ENCODE measurements at places on chromosomes 5 and 9. TPM values are rescaled to one million over a fixed set of nuclear protein-coding genes. Genes with fewer than 3 reads are reported as not detected.

- DNase-seq: no peak
These were observed 90.0 kb downstream of the PDE8B start for GRCh38 chr5:77300451-77300850.

DNA sequence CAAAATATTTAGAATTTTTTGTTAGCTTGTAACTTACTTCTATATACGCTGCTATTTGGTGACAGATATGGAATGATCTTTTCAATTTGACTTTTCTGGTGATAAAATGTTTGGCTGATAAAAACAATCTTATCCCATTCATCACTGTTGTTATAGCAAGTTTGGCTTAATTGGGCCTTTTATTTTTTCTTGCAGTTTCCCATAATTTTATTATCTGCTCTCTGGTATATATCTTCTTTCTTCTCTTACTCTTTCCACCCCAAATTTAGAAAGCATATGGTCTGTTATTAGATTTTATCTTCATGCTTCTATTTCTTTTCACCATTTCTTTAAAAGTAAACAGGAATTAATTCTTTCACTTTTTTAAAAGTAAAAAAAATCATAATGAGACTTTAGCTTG, 474.4 kb downstream of the TLE1 start:
- no peak for DNase-seq

GRCh38 chr5:41447650-41448510, 62.5 kb downstream of the PLCXD3 start:
- DNase-seq: no peak

DNA sequence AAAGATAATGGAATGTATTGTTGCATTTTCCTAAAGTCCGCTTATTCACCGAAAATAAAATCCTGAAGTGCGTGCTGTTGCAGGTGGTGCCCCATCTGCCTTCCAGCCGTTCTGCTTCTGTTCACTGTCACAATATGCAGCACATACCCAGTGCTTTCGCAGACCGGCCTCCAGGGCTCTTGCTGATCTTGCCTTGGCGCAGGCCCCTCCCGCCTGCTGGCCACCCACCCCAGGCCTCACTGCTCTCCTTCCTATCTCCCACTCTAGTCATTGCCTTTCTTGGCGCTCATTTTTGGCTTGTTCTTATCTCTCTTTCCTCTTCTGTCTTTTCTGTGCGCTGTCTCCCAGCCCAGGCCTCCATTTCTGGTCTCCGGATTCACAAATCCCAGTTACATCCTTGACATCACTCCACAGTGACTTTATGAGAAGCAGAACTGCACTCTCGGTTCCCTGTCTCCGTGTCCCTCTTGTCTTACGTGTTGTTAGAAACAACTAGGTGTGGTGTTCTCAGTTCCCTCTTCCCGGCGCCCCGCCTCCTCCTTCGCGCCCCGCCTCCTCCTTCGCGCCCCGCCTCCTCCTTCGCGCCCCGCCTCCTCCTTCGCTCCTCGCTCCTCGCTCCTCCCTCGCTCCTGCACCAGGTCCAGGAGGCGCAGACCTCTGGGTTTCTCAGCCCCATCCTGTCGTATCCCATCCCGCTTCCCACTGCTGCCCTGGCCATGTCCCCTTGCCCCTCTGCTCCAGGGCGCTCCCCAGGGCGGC, 201.7 kb upstream of the OTULINL start:
- DNase-seq: no peak

DNA sequence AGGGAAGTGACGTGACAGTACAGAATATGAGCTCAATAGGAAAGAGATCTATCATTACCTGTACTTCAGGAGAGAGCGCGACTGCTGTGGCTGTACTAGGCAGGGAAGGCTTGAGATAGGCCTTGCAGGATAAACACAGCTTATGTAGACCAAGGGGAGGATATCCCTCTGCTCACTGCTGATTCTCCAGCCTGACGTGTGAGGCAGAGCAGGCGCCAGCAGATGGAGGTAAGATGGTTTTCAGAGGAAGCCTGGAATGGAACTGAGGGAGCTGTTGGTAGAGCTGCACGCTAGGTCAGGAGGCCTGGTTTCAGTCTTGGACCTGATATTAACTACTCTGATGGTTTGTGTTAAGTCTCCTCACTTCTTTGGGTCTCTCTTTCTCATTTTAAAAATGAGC, 291.4 kb downstream of the YTHDC2 start:
- no peak for DNase-seq

DNA sequence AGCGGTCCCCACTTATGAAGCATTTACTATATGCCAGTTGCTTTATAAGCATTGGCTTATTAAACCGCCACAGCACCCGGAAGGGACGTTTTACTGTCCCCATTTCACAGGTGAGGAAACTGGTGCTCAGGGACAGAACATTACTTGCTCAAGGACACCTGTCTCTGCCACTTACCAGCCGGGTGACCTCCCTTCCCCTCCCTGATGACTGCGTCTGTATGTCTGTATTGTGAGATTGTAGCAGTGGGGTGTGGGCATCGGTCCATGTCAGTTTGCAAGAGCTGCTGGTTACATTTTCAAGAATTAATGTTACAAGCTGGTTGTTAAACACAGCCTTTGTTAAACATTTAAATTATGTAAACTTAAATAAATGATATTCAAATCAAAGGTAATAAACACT, 77.6 kb upstream of the LMX1B start:
- DNase-seq: no peak

GRCh38 chr9:109779711-109780452, at the start of gene PALM2AKAP2:
Gene PALM2AKAP2 (plus strand): TSS chr9:109780198. CDS start chr9:109780489, 291 bp downstream.
- DNase-seq: peak; percentile 43

GRCh38 chr5:42349163-42349562, 74.1 kb upstream of the GHR start:
- no peak for DNase-seq

DNA sequence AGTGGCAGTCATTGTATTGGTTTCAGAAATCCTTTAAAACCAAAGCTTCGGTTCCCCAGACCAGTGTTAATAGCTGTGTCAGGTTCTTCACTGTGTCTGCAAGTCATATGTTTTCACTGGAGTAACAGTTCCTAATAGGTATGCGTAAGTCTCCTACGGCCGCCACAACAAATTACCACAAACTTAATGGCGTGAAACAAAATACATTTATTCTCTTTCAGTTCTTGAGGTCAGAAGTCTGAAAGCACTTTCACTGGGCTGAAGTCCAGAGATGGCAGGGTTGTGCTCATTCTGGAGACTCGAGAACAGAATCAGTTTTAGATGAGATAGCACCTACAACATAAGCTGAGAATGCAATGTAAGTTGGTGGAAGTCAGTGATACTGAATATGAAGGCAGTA, 556.2 kb downstream of the TLE4 start:
- no peak for DNase-seq

GRCh38 chr5:34655354-34655991, 655 bp upstream of the RAI14 start:
- peak; percentile 34 for DNase-seq

ANKRD34B gene
- total RNA-seq: not detected

KIF4B gene
- 0.17 TPM for total RNA-seq

CD74 gene
- 176 TPM for total RNA-seq

BARHL1 gene
- total RNA-seq: not detected
